Umbilical cord (tissue), 2 donors: ENCODE measurements at places on chromosomes 4 and X. TPM values are rescaled to one million over a fixed set of nuclear protein-coding genes. Genes with fewer than 3 reads are reported as not detected.

QRFPR gene
- not detected for total RNA-seq

POU3F4 gene
- total RNA-seq = not detected

SLC6A14 gene
- total RNA-seq = 0.48 TPM

SYP gene
- total RNA-seq = 0.24 TPM

FOXR2 gene
- total RNA-seq = 0.48 TPM

ANXA3 gene
- total RNA-seq = 47.9 TPM

PSAPL1 gene
- total RNA-seq = 0.24 TPM

HERC5 gene
- total RNA-seq = 0.72 TPM

ATP1B4 gene
- total RNA-seq = 1.4 TPM

CXorf65 gene
- total RNA-seq = not detected
